Activated T-helper 1 cell treated with anti-CD3 and anti-CD28 coated beads, Interleukin-12 subunit alpha, Interleukin-12 subunit beta, Interleukin-2, Interleukin-4 antibody, amounts not matched to agents 30 ng/mL and 10 ng/mL and 1 ng/mL, durations not matched to agents 14 hours and 24 hours and 36 hours (primary cell): ENCODE measurements at places on chromosomes 1 and 21. TPM values are rescaled to one million over a fixed set of nuclear protein-coding genes. Genes with fewer than 3 reads are reported as not detected.

DNA sequence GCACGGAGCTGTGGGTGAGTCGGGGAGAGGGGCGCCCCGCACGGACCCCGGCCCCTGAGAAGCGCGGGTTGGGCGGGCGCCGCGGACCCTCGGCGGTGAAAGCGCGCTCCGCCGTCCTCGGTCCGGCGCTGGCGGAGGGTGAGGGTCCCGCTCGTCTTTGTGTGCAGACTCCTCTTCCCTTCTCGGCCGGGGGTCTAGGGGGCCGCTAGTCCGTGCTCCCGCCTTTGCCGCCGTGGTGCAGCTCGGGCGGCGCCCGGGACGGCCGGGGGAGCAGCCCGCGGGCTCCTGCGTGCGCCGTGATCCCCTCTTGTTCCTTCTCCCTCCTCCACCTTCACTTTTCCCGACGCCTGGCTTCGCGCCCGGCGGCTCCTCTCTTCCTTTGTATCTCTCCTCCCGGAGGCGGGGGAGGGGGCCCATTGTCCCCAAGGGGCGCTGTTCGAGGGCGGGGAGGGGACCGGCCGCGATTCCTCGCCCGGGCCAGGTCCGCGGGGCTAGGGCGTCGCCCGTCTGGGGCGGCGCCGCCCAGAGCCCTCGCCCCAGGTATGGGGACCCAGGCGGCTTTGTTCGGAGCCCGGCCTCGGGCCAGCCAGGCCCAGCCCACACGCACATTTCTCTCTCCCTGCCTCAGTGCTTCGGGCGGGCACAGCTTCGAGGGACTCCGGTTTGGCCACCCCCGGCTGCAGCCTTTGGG lies 519 bp downstream of the FNBP1L start:
- DNase-seq, result no peak

- DNase-seq, result no peak
Observed at GRCh38 chr1:163427279-163427678, 105.5 kb downstream of the NUF2 start.

DNA sequence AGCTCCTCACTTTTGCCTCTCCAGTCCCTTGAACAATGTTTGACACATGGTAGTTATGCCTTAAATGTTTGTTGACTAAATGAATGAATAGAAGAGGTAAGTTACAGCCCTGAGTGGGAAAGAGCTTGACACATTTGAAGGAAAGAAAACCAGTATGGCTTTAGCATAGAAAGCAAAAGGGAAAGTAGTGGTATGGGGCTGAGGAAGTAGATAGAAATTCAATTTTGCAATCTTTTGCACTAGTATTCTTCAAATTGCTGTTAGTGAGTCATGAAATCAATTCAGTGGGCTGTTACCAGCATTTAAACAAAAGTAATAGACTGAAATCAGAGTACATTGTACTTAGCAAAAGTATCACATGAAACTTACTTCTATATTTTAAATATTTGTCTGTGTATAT lies 21.1 kb downstream of the PLA2G4A start:
- no peak for DNase-seq

DNA sequence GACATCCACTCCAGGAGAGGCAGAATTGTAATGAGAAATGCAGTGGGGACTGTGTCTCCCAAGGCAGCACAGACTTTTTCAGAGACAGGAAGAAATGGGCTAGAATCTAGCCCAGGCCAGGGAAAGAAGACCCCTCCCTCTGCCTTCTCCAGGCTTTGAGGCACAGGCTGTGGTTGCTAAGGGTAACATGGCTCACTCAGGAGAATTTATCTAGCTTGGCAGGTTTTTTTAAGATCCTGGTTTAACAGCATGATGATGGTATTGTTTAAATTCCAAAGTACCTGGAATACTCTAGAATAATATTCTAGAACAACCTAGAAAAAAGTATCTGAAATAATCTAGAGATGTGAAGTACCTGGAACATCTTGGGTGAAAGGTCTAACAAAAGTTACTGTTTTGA lies 125.6 kb downstream of the URB2 start:
- DNase-seq, result no peak

Gene PLA2G2F
- total RNA-seq, result not detected in 2 replicates

Gene CACNA1S
- not detected in 2 replicates for total RNA-seq

DNA sequence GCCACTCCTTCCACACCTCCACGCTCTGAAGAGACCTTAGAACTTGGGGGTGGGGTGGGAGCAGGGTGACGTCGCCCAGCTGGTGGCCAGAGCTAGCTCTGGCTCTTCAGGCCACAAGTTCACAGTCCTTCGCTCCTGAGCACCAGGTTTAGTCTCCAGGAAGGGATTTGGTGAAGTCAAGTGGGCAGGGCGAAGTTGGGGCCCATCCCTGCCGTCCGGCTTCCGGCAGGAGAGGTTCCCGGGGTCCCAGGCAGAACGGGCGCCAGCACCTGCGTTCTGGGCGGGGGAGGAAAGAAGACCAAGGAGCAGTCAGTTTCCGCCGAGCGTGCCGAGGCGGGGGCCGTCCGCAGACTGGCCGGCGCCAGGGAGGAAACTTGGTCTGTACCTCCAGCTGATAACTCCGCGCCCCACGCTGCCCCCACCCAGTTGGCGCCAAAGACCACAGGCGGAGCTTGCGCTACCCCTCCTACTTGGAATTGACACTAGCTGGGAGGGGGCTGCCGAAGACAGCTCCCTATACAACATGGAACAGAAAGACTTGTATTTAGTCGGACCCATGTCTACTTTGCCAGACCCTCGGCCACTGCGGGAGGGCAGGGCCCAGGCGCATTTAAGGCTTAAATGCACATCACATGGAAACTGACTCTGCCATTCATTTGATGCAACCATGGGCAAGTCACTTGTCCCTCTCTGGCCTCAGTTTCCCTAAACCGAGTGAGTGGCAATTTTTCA lies 995 bp downstream of the ID3 start:
- DNase-seq, result no peak

DNA sequence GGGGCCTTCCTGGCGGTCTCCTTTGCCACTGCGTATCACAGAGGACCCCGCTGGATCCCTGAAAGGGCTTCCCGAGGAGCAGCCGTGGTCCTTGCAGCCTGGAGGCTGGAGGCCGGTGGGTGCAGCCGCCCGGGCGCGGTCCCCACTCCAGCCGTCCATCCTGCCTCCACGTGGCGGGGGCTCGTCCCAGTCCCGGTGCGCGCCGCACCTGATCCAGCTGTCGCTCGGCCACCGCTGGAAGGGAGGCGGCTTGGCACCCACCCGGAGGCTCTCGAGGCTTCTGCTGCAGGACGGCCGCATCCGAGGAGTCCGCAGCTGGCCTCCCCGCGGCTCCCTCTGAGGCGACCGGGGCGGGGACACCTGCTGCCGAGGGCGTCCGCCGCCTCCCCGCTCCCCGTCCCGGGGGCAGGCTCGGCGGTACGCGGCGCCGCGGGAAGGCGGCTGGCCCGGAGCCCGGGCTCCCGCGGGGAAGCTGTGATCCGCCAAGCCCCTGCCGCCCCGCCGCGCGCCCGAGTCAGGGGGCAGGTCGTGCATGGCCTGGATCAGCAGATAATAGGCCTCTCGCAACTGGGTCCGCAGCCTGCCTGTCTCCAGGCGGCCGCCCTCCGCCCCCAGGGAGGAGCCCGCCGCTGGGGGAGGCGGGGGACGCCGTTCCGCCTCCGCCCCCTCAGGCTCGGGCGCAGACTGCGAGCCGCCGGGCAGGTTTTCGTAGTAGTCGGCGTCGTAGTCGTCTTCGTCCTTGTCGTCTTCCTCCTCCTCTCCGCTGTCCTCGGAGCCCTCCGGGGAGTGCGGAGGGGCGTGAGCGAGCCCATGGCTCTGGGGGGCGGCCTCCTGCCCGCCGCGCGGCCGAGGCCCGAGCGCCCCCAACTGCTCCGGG lies at the start of gene SYDE2:
TSS of gene SYDE2 (minus strand) at position 554 of the 877 bp plus-strand sequence. CDS start at position 534, 20 bp downstream.
- peak; percentile 67 for DNase-seq

GRCh38 chr1:212470059-212470458 lies 37.3 kb downstream of the NENF start:
- no peak for DNase-seq

Gene DNAJC28
- 0.12 and 0.18 TPM in 2 replicates for total RNA-seq

- DNase-seq, result no peak
Observed at GRCh38 chr1:186118724-186119123, 256.3 kb downstream of the TPR start.

Gene DNAJC16
- 18.8 and 19.8 TPM in 2 replicates for total RNA-seq

Gene ATG4C
- 8.8 TPM in 2 replicates for total RNA-seq

- peak; percentile 70 for DNase-seq
Observed at GRCh38 chr1:27872059-27872801, at the start of gene THEMIS2. Gene THEMIS2, plus strand, starts transcription at chr1:27872544. Its CDS starts 28 bp downstream, at chr1:27872572.

- DNase-seq, result no peak
Observed at GRCh38 chr1:199245946-199246345, 607.1 kb downstream of the PTPRC start.

GRCh38 chr1:180720753-180721152 lies 88.9 kb downstream of the XPR1 start:
- no peak for DNase-seq

Gene LCE3E
- total RNA-seq, result not detected in 2 replicates

DNA sequence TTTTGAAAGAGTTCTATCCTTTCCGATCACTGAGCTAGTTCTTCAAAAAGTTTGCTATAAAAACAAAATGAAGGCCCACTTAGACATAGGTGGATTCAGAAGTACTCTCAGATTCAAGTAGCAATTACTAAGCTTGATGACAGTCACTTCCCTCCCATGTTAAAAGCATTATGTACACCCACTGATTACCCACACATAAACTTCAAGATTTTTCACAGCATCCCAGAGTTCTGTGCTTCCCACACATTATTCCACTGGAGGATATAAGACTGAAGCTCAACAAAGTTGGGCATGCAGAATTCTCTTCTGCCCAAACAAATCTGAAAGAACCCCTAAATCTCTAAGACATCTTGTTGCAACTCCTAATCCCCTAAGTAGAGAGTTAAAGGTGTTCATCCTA lies 29.5 kb downstream of the VAMP4 start:
- DNase-seq, result no peak

Gene LINGO4
- total RNA-seq, result 0.07 and 0.10 TPM in 2 replicates

- no peak for DNase-seq
Observed at GRCh38 chr1:22341791-22342605, 109.7 kb upstream of the ZBTB40 start.

DNA sequence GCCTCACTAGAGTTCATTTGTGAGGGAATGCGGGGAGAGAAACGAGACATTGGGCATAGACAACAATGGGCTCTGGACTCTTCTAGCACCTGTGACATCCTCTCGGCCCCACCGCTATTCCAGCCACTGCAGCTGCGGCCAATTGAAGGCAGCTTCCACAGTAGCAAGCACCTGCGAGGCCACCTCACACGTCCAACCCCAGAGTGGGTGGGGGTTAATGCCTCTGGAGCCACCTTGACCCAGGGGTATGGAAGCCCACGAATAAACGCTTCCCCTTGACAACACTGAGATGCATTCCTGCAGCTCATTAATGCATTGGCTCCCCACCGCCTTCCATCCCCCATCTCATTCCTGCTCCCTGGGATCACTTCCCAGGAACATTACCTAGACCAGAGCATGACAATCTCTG lies 104.4 kb downstream of the GLIS1 start:
- no peak for DNase-seq

Gene LIN28A
- not detected in 2 replicates for total RNA-seq

- DNase-seq, result no peak
Observed at GRCh38 chr1:186901631-186902030, 72.9 kb downstream of the PLA2G4A start.
